T-helper 17 cell (primary cell): ENCODE measurements at places on chromosomes 3 and 15.
A peak's percentile ranks its signal among the peaks of the same experiment; 100 is the strongest.

- DNase-seq: no peak
Measured at GRCh38 chr3:82745544-82745943, 984.1 kb upstream of the GBE1 start.

- DNase-seq: no peak
Measured at GRCh38 chr3:143060906-143061305, 58.7 kb upstream of the CHST2 start.

- peak; percentile 98 for DNase-seq
Measured at GRCh38 chr3:64023187-64023860, at the start of gene PSMD6. Gene PSMD6, minus strand, starts transcription at chr3:64023494. Its CDS starts 75 bp downstream, at chr3:64023419.

DNA sequence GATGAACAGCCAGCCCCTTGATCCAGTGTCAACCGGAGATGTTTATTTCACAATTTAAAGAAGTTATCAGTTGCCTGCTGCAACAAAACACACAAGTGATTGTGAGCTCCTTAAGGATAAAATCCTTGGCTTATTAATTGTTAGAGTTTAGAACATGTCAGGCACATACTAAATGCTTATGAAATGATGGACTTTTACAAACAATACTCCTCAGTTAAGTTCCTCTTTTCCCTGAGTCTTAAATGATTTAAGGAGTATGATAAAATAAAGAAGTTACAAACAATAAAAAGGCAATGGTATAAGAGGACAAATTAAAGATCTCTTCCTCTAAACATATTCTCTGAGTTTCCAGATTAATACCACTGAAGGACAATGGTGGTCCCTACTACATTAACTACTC, 5.7 kb downstream of the GHSR start:
- DNase-seq: no peak

GRCh38 chr3:188298585-188298984, 144.6 kb downstream of the LPP start:
- DNase-seq: no peak

GRCh38 chr3:8445861-8446260, 55.8 kb upstream of the LMCD1 start:
- no peak for DNase-seq
